Fibroblast of upper back skin (primary cell): ENCODE measurements at places on chromosomes 3 and 15.

- DNase-seq = no peak
Observed at GRCh38 chr3:50415816-50416215, 56.5 kb upstream of the TMEM115 start.

DNA sequence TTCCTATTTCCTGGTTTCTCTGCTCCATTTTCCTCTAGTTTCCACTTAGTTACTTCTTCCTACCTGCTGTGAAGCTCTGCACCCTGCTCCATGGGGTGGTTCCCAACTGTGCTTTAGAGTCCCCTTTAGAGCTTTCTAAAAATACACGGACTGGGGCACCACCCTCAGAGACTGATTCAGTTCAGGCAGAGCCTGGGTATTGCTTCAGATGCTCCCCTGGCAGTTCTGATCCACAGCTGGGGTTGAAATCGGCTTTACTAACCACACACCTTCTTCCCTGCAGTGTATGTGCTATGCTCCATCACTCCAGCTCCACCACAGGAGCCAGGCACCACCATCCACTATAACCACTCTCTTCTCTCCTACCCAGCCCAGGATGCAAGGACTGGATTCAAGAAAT lies 12.6 kb downstream of the ANP32A start:
- no peak for DNase-seq

DNA sequence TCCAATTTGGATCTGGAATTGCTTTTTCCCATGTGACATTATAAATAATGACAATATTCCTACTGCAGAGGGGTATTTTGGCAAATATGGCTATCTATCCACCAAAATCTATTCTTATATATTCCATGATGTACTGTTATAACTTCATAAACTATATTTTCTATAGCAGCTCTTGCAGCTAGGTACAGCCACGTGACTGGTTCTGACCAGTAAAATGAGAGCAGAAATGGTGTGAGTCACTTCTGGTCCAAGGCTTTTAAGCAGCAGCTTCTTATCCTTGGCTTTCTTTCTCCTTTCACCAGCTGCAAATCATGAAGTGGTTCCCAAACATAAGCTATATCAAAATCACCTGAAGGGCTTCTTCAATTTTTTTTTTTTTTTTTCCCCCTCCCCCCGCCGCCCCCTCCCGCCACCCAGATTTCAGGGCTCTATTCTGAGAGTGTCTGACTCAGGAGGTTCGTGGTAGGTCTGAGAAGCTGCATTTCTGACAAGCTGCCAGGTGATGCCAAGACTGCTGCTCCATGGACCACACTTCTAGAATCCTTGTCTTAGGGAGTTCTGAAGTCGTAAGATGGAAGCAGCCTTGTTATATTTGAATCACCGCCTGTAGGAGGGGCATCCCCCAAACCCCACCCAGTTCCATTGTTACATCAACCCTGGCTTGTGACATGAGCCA lies 357.5 kb downstream of the CHST2 start:
- peak; percentile 13 for DNase-seq

- DNase-seq = no peak
Observed at GRCh38 chr3:139975594-139976365, 40.8 kb downstream of the CLSTN2 start.

DNA sequence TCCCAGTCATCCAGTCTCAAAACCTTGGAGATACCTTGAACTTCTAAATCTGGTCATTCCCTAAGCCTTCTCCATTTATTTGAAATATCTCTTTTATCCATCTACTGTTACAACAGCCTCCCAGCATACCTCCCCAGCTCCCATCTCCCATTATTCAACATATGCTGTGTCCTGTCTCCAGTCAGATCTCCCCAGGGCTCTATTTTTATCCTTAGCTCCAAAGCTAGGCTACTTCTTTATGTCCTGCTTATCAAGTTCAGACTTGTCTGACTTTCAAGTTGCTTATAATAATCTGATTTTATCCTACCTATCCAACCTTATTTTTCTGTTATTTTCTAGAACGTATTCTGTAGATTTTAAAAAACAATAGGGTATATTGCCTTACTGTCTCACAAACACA lies 44.2 kb downstream of the IQGAP1 start:
- no peak for DNase-seq

GRCh38 chr15:25469377-25469776 lies 30.6 kb upstream of the UBE3A start:
- no peak for DNase-seq

GRCh38 chr15:98363955-98364354 lies 284.4 kb upstream of the IGF1R start:
- DNase-seq = no peak

- no peak for DNase-seq
Observed at GRCh38 chr3:146504498-146505197, 35.3 kb upstream of the PLSCR2 start.

GRCh38 chr15:31605467-31605931 lies 278.9 kb downstream of the KLF13 start:
- DNase-seq = peak; percentile 40

DNA sequence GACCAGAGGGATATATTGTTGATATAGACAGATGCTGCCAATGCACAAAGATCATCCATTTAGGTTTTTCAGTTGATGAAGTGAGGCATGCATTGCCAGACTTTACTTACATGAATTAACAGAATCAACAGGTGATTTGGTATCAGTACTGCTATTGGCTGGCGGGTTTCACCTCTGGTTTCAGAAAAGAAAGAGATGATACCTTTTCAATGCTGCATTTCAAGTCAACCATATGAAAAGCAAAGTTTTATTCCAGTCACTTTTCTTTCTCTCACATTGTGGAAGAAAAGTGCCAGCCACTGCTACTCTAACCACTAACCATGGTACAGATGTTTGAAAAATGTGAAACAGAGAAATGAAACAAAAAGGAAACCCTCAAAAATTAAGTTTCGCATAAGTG lies 289.1 kb downstream of the TIGIT start:
- DNase-seq = no peak

- DNase-seq = peak; percentile 75
Observed at GRCh38 chr3:112293368-112294321, at the start of gene SLC9C1. Gene SLC9C1 (minus strand): TSS chr3:112294216. CDS start chr3:112286791, 7,425 bp downstream.

DNA sequence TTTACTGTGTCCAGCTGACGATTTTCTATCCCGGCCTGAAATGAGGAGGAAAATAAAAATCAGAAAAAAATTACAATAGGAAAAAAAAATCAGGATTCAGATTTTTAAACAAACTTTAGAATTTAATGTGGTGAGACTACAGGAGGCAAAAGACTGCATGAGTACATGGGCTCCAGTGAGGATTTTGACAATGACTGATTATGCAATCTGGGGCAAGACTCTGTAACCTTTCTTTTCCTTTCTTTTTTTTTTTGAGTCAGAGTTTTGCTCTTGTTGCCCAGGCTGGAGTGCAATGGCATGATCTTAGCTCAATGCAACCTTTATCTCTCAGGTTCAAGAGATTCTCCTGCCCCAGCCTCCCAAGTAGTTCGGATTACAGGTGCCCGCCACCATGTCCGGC lies 29.9 kb downstream of the SPG11 start:
- peak; percentile 50 for DNase-seq

DNA sequence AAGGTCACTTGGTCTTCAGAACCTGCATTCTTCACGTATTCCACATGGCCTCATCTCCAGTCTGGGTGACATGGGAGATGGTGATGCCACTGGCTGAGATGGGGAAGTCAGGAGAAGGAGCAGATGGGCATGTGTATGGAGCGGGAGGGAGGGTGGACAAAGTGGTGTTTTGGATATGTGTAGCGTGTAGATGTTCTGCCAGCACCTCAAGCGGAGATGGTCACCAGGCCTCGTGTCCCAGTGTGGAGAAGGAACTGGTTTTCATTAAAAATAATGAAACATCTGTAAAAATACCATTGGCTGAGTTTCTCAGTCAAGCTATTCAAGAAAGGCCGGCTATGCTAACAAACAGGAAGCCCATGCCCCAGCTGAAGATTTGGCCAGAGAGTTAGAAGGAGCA lies 26.2 kb downstream of the LARP6 start:
- DNase-seq = no peak
